Epithelial cell of prostate (primary cell): ENCODE measurements at places on chromosomes 2 and 18.

GRCh38 chr2:190136259-190136658, 73.7 kb upstream of the MSTN start:
- no peak for DNase-seq

- no peak for DNase-seq
Observed at GRCh38 chr2:24228470-24228869, 53.6 kb downstream of the FAM228A start.

DNA sequence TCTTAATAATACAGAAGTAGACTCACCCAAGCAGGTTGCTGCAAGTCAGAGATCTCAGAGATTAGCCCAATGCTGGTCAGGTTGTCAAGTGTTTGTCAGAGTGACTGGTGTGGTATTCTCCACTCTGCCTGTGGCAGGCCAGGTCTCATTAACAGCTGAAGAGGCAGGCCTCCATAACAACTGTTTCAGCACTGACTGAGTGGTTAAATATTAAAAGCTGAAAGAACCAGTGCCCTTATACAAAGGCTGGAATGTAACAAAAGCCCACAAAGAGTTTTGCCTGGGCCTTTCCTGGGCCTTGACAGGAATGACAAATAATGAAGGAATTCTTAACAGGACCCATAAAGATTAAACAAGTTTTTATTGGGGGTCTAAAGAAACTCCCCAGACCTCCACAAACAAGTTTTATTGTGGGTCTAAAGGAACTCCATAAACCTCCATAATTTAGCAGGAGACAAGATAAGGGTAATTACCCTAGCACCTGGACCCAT, 26.8 kb downstream of the SULT1C2 start:
- DNase-seq, result peak; percentile 83

DNA sequence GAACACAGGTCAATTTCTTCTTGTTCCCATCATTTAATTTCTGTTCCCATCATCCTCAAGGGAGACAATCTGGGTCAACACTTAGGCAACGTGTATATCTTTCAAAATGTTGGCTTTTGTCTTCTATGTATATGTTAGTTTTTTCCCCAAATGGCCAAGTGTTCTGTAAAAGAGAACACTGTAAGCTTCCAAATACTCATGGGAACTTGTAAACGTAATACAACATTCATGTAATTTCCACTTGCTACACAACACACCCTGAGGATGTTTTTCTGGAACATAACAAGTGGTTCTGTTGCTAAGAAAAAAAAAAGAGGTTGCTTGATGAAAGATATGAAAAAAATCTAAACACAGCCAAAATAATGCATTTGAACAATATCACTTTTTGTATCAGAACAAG, 149.1 kb downstream of the ATAD2B start:
- DNase-seq, result no peak

- no peak for DNase-seq
Observed at GRCh38 chr2:12302691-12303090, 414.0 kb upstream of the TRIB2 start.

- DNase-seq, result no peak
Observed at GRCh38 chr18:79339094-79339908, 56.4 kb upstream of the NFATC1 start.

DNA sequence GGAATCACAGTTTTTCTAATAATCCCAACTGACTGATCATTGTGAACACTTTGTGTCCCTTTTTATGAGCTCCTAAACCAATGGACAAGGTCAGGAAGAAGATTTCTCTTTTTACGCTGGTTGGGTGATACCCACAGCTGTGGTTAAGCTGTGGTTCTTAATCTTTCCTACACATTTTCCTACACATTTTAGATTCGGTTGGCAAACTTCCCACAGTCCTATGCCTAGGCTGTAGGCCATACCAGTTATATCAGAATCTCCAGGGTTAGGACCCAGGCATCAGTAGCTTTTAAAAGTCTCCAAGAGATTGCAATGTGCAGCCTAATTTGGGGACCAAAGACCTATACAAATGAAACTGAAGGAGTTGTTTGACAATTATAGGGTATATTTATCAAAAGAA, 203.0 kb downstream of the SP3 start:
- DNase-seq, result no peak

DNA sequence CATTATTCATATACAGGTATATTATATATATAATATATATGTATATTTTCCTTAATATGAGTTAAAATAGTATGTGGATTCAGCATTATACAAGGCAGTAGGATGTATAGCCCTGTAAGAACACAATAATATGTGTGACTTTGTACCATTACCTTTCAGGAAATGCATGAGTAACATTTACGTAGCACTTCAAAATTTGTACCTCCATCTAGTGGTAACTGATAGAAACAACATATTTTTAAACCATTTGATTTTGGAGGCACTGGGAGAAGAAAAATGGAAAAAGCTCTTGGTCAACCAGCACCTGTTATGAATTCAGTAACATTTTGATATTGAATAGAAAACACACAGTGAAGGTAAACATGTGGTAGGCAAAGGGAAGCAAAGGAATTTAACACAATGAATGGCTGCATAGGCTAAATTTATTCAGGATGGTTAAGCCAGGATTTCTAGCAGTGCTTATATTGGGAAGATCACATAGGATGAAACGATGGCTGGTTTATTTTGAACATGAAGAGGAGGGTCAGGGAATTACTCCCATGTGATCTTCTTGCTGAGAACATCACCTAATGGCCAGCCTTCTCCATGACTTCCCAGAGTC, 565.5 kb downstream of the CCDC85A start:
- DNase-seq, result peak; percentile 3

DNA sequence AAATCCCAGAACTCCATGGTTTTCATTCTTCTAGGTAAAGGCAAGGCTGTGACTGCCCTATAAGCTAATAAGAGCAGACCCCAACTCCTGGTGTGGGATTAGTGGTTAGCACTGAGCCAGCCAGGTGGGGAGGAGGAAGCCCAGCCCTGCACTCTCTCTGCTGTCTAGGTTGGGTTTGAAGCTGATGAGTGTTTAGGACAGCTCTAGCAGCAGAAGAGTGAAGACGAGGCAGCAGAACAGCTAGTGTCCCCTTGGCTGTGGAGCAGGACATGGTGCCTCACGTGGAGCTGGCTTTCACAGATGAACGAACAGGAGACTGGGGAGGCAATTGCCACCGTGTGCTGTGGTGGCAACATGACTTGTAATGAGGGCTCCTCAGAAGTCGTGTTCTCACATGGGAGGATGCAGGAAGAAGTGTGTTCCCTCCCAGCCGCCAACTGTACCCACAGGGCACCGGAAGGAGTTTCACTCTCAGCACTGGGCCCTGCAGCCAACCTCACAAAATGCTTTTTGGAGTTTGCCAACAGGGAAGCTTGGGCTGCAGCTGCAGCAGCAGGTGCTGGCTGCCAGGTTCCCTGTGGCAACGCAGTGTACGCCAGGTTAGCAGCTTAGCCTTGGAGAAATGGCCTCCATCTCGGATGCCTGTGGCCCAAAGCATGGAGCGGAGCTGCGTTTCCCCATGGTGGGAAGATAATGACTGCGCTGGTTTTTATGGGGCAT, 328.2 kb downstream of the SETBP1 start:
- no peak for DNase-seq

DNA sequence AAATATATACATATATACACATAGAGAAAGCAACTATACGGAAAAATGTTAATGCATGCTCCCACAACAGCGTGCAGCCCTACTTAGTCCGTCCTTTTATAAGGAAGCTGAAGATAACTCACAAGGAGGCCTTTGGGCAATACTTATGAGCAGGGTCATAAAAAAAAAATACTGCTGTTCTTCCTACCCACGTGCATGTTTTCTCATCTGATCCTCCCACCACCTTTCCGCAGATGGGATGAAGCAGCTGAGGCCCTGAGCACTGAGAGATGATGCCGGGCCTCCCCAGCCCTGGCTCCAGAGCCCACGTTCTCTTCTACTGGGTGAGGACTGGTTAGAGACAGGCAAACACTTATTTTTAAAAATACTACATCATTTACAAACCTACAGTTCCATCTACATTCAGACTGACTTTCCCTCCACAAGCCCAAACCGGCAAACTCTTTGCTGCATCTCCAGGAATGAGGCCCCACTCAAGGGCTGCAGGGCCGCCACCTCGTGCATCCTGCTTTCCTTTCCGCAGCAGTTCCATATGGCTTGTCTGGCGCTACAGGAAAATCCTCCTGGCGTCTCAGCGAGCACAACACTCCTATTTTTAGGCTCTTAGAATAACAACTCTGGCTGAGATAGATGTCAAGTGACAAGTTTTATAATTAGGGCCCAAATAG, 41.6 kb downstream of the TBC1D8 start:
- no peak for DNase-seq

DNA sequence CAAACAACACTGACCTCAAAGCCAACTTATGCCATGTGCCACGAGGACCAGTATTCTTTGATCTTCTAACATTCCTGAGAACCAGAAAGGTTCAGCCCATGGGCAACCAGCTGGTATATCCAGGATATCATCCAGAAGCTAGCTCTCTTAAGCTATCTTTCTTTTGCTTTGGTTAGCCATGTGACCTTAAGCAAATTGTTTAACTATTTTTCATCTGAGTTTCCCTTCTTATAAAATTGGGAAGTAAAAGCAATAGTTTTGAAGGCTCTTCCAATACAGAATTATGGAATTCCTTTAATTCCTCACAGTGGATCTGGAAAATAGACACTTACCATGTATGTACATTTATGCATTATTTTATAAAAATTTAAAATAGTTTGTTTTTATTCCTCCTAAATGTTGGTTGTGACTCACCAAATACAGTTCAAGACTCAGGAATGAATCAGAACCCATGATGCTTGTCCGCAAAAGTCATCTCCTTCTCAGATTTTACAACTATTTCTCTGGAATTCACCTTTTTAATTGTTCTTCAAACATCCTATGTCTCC, 435.7 kb downstream of the ZEB2 start:
- no peak for DNase-seq

DNA sequence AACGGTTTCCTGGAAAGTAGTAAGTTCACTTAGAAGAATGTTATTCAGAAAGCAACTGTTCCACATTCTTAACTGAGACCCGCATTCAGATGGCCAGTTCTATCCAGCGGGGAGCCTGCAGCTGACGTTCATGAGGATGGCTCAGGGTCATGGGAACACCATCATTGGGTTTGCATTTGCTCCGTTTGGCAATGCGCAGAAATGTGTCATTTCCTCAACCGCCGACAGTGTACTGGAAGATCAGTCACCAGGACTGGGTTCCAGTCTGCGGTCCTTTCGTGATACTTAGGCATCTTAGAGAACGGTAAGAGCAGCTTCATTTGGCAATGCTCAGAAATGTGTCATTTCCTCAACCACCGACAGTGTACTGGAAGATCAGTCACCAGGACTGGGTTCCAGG, 104.0 kb downstream of the DNER start:
- no peak for DNase-seq

DNA sequence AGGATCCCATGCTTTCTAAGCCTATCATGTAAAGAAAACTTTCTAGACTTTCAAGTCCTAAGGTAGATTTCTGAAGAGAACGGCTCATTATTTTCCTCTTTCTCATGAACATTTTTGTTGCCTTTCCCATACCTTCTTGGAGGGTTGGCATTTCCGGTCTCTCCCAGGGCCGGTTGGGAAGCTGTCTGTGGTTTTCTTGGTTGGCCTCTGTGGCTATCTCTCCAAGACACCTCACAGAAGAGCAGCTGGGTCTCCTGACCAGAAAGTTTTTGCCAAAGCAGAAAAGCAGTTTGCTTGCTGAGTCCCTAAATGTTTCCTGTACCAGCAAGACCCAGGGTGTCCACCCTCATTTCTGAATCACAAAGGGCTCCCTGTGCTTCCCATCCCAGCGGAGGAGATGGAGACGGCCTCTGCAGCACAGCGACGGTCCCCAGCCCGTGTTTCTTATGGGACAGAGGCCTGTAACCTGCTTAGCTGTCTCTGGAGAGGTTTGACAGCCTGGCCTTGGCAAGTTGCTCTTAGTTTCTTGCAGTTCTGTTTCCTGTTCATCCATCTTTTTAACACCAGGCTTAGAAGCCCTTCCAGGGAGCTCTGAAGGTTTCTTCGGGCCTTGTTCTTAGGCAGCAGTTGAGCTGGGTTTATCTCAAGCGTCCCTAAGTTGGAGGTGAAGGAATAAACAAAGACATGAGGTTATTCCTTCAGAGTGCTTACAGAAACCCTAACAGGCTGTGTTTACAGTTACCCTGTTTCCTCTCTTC, 39.8 kb downstream of the GREB1 start:
- no peak for DNase-seq

GRCh38 chr2:46163098-46163430, 134.1 kb upstream of the EPAS1 start:
- no peak for DNase-seq

DNA sequence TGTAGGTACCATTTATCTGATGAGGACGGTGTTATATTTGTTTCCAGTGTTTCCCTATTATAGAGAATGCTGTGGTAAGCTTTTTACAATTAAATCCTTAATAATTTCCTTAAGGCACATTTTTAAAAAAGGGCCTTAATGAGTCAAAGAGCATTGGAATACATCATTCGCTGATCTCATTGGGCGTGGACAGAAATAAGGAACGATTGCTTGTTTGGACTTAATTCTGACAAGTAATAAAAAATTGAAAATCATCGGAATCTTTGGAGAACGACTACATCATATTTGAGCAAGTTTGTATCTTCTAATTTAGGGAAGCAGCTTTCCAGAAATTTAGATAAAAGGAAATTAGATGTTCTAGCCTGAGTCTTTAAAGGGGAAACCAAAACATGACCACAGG, 11.3 kb downstream of the AGPS start:
- DNase-seq, result no peak

GRCh38 chr2:128109243-128109642, 18.2 kb downstream of the UGGT1 start:
- DNase-seq, result no peak

DNA sequence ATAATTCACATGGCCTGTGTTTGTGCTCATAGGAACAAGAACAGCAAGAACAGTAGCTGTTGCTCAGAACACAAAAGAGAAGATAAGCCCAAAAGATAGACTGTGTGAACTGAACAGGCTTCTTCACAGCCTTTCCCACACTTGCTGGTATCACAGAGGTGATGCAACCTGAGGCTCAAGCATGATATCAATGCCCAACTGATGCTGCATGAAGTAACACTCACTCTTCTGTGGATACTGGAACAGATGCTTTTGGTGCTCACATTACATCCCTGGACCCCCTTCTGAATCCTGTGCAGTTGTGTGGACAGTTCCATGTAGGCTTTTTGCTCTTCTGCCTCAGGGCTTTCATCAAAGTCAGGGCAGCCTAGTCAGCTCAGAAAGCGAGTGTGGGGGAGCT, 88.4 kb upstream of the RND3 start:
- DNase-seq, result no peak

- no peak for DNase-seq
Observed at GRCh38 chr2:73075477-73076373, 4.2 kb upstream of the SFXN5 start.
